ENCODE measurements at places on chromosomes 5 and 9.

- DNase-seq: no peak
Measured at GRCh38 chr5:154830219-154830595, 20.2 kb downstream of the FAXDC2 start.

DNA sequence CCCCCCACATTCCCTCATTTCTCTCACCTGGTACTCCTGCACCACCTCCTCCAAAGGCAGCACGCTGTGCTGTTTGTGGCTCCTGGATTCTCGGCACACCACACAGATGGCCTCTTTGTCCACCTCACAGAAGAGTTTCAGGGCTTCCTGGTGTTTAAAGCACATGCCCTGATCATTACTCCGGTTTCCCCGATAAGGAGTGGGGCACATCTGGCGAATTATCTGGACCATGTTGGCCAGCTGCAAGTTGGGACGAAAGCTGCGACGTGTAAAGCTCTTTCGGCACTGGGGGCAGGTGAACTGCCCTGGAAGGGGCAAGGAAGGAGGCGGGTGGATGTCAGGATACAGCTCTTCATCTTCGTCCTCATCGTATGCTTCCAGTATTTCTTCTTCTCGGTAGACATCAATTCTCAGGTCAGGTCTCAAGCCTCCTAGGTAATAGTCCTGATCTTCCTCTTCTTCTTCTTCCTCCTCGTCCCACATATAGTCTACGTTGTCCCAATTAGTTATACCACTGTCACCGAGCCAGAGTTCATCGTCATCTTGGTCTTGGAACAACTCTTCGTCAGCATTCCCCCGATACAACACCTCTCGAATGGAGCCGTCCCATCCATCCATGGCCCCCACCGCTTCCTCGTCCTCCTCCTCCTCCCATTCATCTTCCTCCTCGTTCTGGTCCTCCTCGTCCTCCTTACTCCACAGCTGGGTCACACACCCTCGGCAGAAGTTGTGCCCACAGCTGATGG, 796 bp downstream of the TRIM52 start:
- no peak for DNase-seq

- no peak for DNase-seq
Measured at GRCh38 chr9:7088611-7089010, 330.8 kb downstream of the KDM4C start.

DNA sequence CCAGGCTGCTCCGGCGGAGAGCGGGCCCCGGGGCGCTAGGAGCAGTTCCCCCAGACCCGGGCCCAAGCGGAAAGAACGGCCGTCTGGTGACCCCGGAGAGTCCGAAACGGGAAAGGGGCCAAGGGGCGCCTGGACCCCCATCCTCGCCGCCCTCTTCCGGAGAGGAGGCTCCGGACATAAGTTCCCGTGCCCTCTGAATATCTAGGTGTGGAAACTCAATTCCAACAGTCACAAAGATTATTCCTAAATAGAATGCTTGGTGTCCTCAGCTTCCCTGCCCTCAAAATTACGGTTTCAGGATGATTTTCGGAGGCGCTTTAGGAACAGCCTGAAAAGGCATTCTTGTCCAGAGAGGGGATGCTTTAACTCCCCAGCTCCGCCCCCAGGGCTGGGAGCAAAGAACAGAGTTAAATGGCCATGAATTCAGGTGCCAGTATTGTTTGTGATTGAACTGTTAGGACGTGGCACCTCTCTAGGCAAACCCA, 681 bp upstream of the LHFPL2 start:
- DNase-seq: no peak

DNA sequence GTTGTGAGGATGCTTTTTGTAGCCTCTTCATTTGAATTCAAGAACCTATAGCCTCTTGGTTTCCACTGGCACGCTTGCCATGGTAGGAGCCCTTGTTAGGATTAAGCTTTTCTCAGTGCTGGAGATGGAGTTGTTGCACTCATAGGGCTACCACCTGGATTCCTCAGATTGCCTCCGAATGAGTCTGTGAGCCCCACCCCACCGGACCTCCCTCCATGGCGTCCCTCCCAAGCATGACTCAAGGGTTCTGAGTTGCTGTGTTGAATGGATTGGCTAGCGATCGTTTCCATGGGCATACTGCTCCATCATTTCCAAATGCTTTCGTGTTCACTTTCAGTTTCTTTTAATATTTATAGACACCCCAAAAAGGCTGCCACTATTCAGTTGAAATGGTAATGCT, 69.9 kb downstream of the DAPK1 start:
- no peak for DNase-seq

- no peak for DNase-seq
Measured at GRCh38 chr9:73080110-73080694, 71.5 kb upstream of the ANXA1 start.

GRCh38 chr9:119003201-119003611, 366.0 kb downstream of the BRINP1 start:
- no peak for DNase-seq

DNA sequence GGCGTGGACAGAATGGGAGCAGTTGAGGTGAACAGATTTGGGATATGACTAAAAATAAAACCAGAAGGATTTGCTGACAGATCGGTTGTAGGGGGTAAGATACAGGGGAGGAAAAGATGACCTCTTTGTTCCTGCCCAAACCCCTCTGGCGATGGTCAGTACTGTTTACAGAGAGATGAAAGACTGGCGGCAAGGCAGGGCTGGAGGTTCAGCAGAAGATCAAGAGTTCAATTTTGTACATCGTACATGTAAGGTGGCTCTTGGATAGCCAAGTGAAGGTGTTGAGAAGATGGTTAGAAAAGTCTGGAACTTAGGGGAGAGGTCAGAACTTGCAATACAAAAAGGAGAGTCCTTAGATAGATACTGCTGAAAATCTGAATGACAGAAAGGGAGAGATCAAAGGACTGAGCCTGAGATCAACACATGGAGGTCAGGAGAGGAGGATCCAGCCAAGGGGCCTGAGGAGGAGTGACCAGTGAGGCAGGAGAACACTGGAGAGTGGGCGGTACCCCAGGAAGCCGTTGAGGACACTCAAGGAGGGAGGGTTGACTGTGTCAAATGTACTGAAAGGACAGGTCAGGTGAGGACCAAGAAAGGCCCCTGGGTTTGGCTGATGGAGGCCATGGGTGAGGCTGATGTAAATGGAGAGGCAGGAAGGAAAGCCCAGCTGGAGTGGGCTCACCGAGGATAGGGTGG, 7.1 kb downstream of the IL4 start:
- no peak for DNase-seq

DNA sequence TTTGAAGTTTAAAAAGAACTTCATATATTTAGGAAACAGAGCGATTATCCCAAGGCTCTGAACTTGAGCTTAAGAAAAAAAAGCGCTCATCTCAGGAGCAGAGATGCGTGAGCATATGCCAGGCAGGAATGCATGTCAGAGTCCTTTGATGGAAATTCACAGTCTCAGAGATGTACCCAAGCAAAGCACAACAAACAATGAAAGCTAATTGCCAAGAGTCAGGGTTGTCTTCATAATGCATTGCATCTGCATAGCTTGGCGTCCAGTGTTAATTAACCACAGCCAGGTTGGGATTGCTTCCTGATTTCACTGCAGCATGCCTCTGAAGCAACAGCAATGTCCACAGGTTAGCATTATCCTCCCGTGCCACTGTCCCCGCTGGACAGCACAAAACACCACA, 907.0 kb upstream of the DMAC1 start:
- no peak for DNase-seq

DNA sequence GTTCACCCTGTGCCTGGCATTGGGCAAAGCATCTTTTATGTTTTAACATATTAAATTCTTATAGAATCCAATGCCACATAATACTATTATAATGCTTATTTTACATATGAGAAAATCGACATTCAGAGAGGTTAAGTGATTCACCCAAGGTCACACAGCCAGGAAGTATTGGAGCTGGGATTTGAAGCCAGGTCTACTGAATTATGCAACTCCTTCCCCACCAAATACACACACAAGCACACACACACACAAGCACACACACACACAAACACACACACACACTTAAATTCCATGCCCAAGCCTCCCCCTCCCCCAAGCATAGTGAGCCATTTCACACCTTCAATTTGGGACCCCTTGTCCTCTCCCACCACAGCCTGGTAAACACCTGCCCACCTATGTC, 37.4 kb downstream of the UBE2QL1 start:
- DNase-seq: no peak

DNA sequence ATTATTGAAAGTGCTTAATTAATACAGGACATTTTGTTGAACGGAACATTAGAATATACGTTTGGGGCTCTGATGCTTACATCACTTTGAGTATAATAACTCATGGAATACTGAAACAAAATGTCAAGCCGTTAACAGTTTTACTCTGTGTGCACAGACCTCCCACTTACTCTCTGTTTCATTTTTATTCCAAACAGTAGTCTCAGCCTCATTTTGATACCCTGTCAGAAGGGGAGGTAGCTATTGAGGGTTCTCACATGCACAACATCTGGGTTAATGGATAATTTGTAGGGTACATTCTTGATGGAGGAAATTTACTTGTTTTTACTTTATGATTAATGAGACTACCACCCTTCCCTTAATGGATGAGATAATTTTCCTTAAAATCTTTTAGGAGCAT, 59.0 kb downstream of the SCAMP1 start:
- no peak for DNase-seq

DNA sequence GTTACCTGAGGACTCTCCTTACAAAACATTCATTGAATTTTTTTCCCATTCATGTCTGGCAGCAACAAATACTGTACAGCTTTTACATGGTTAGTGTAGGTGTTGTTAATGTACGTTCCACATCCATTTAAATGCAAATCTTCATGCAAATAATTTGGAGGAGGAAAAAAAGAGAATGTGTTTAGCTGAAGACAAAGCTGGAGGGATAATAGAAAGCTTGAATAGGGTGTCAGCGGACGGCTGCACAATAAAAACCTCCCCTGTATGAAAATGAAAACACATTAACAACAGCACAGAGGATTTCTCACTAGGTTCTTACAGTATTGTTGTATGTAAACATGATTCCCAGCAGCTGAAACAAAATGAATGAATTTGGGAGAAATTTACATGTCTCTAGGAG, 231.5 kb downstream of the ZNF608 start:
- no peak for DNase-seq

- no peak for DNase-seq
Measured at GRCh38 chr9:134267881-134268724, 58.2 kb upstream of the RXRA start.

DNA sequence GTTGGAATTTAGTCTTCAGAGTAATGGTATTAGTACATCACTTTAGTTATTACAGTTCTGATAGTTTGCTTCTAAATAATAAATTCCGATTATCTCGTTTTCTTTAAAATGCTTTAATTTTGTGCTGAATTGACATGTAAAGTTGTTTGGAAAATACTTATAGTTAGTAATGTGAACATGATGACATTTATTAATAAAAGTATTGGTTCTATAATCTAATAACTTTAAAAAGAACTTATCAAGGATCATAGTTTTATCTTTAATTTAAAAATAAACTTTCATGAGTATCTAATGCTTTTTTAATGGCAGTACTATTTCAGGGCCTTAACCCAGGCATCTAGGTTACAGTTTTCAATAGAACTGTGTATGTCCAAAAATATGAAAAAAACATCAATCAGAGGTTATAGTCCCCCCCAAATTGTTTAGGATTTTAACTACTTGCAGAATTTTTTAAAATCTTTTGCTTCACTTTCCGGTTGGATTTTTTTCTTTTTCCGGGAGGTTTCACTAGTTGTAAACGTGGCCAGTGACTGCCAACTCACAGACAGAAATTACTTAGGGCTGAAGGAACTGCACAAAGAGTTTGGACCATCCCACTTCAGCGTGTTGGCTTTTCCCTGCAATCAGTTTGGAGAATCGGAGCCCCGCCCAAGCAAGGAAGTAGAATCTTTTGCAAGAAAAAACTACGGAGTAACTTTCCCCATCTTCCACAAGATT, 680 bp downstream of the GPX8 start:
- no peak for DNase-seq

- DNase-seq: no peak
Measured at GRCh38 chr5:96470785-96471184, 37.7 kb upstream of the PCSK1 start.
